Left lung (tissue), 14 donors: ENCODE measurements at places on chromosomes 12 and 14. TPM values are rescaled to one million over a fixed set of nuclear protein-coding genes. Genes with fewer than 3 reads are reported as not detected.

EIF2S3B gene
- 7.3 TPM for polyA plus RNA-seq

OVCH1 gene
- 0.04 TPM for polyA plus RNA-seq

TDRD9 gene
- 2.9 TPM for polyA plus RNA-seq

LRP6 gene
- polyA plus RNA-seq: 61.7 TPM

GLS2 gene
- 2.7 TPM for polyA plus RNA-seq

MFAP5 gene
- 0.68 TPM for polyA plus RNA-seq

TAS2R14 gene
- 4.9 TPM for polyA plus RNA-seq

CEBPE gene
- polyA plus RNA-seq: 0.14 TPM

SCN8A gene
- 1.3 TPM for polyA plus RNA-seq

ARID2 gene
- polyA plus RNA-seq: 42.6 TPM

BMAL2 gene
- 5.1 TPM for polyA plus RNA-seq

UNG gene
- 44.3 TPM for polyA plus RNA-seq

IFI27 gene
- 29.0 TPM for polyA plus RNA-seq

IL26 gene
- polyA plus RNA-seq: not detected

HOTAIR gene
- not detected for polyA plus RNA-seq

ACIN1 gene
- 338 TPM for polyA plus RNA-seq

SCAF11 gene
- 114 TPM for polyA plus RNA-seq

AKAP5 gene
- 3.4 TPM for polyA plus RNA-seq

SLC25A21 gene
- 1.4 TPM for polyA plus RNA-seq

SOAT2 gene
- 0.23 TPM for polyA plus RNA-seq

SMCO2 gene
- 0.17 TPM for polyA plus RNA-seq

RIMKLB gene
- 123 TPM for polyA plus RNA-seq

TAS2R7 gene
- polyA plus RNA-seq: not detected

UNC79 gene
- polyA plus RNA-seq: 0.65 TPM

SALL2 gene
- polyA plus RNA-seq: 34.5 TPM

DTX1 gene
- 5.6 TPM for polyA plus RNA-seq

TAS2R43 gene
- 0.78 TPM for polyA plus RNA-seq
